ENCODE measurements at places on chromosomes 4 and X.

DNA sequence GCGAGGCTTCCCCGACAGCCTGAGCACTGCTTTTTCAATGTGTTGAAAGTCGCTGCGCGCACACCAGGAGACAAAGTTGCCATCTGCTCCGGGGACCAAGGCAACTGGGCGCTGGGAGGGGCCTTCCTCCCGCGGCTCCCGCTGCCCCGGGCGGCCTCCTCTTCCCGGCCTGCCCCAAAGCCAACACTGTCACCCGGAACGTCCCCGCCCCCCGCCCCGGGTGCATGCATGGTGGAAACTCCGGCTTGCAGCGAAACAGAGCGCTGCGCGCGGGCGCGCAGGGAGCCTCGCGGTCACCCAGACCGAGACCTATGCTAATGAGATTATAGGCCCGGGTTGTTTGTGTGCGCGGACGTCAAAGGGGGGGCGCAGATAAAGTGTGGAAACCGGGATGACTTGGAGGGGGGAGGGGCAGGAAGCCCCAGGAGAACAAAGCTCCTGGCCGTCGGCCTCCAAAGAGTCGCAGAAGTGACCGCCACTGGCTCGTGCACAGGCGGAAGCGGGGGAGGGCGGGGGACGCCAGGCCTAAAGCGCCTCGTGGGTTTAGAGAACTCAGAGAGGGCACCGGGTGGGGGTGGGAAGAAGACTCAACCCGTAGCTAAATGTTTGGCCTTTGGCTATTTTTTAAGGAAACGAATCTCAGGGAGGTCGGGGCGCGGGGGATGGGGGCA, 88.8 kb downstream of the BCOR start:
- peak; percentile 82 for DNase-seq

DNA sequence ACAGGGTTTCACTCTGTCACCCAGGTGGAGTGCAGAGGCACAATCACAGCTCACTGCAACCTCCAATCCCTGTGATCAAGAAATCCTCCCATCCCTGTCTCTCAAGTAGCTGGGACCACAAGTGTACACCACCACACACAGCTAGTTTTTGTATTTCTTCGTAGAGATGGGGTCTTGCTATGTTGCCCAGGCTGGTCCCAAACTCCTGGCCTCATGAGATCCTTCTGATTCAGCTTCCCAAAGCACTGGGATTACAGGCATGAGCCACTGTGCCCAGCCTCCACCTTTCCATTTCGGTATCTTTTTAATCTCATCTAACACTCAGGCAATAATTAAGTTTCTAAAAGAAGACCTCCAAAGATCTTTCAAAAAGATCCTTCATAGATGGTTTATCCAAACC, 22.9 kb downstream of the ADGRA3 start:
- no peak for DNase-seq

DNA sequence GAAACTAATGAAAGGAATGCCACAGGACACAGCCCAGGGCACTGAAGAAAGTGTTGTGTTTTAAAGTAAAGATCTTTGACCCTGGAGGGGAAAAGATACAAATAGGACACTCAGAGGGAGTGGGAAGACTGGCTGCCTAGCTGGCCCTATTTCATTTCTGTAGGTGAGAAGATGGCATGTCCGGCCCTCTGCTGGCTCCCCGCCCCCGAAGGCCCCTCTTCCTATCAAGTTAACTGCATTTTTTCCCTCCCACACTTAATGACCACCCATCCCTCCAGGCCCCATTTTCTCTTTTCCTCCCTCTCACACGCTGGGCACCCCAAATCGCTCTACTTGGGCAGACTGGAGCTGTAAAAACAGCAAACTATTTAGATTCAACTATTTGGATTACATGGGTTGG, 5.5 kb upstream of the TRIM75 start:
- DNase-seq, result no peak

GRCh38 chr4:155809835-155810234, 51.0 kb downstream of the GUCY1B1 start:
- peak; percentile 87 for DNase-seq

DNA sequence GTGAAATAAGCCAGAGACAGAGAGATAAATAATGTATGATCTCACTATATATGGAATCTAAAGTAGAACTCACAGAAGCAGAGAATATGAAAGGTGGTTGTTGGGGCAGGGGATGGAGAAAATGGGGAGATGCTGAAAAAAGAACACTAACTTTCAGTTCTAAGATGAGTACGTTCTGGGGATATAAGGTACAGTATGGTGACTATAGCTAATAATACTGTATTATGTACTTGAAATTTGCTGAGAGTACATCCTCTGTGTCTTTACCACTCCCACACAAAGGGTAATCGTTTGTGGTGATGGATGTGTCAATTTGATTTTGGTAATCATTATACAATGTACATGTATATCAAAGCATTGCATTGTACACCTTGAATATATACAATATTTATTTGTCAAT, 6.6 kb downstream of the FBXL5 start:
- no peak for DNase-seq

GRCh38 chr4:138522366-138522765, 280.2 kb upstream of the SLC7A11 start:
- DNase-seq, result no peak

DNA sequence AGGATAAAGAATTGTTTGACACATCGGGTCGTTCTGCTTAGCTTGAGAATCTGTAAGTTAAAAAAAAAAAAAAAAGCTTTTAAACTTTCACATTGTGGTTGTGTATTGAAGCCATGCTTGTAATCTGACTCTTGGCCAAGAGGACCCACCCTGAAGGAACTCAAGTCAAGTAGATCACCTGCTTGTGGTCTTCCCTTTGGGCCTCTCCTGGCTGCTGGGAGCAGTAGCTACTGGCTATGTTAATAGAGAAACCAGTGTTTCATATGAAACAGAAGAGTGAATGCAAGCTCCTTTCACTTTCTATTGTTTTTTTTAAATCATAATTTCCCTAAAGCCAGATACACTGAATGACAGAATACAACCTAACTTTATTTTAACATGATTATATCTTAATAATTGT, 402.4 kb upstream of the NDST4 start:
- no peak for DNase-seq

DNA sequence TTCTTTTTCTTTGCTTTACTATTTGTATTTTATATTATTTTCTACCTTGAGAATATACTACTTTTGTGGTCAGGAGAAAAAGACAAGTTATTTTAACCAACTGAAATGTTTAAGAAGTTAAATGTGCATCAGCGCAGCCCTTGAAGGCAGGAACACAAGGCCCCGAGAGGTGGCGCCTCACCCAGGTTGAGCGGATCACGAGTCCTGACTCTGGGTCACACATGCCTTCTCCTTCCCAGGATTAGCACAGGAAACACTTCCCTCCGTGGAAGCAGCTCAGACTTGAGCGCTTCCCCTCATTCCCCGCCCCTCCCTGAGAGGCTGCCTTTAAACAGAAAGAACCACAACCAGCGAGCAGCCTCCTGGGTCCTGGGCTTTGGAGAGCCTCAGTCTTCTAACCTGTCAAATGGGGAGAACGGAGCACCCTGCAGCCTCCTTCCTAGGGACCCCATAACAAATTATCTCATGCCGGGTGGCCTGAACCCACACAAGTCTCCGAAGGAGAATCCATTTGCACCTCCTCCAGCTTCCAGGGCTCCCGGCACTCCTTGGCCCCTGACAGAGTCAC, 217.6 kb downstream of the AFAP1 start:
- DNase-seq, result no peak

DNA sequence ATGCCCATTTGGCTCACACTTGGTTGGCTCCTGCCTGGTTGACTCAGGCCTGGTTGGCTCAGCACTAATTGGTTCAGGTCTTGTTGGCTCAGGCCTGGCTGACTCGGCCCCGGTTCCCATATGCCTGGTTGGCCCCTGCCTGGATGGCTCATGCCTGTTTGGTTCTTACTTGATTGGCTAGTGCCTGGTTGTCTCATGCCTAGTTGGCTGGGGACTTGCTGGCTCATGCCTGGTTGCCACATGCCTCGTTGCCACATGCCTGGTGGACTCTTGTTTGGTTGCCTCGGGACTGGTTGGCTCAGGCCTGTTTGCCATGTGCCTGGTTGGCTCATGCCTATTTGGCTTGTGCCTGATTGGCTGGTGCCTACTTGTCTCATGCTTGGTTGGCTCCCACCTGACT, 103.7 kb downstream of the APOOL start:
- DNase-seq, result no peak

DNA sequence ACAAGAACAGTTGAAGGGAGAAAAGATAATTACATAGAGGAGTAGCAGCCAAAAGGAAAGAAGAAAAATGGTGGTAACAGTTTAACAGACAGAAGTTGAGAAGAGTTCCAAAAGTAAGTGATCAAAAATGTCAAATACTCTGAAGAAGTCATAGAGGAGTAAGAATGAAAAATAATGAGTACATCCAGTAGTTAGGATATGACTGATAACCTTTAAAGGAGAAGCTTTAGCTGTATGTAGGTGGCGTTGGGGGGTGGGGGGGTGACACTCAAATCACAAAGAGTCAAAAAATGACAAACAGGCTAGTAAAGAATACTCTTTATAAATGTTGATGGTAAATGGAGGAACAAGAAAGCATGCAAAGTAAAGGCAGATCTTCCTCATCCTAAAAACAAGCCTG, 40.6 kb downstream of the RAB33A start:
- no peak for DNase-seq

- peak; percentile 59 for DNase-seq
Measured at GRCh38 chrX:150525061-150525919, 43.1 kb upstream of the MTM1 start.

DNA sequence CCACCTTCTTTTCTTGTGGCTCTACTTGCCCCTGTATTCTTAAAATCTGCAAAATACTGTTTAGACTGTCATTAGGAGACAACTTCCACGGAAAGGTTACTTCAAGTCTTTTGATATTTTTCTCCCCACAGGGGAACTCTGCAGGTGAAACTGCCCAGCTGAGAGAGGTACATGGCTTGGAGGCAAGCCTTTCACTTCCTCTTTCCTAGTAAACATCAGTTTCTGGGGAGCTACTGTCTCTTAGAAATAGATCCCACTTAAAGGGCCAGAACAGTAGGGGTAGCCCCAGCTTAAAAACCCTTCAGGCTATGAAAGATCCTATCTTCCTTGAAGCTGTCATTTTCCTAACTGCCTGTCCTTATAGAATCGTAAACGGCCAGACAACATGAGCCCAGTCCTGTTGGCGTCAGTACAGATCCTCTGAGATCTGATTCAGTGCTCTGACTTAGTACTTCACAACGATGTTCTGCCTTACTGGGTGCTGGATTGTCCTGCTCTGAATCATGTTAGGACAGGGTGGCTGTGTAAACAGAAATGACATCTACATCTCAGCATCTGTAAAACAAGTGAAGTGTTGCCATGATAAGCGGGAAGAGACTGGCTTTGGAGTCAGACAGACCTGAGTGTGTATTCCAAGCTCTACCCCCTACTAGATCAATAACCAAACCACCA, 102.1 kb downstream of the ITIH6 start:
- DNase-seq, result no peak

GRCh38 chr4:139854668-139855403, 189.2 kb downstream of the MGST2 start:
- no peak for DNase-seq

DNA sequence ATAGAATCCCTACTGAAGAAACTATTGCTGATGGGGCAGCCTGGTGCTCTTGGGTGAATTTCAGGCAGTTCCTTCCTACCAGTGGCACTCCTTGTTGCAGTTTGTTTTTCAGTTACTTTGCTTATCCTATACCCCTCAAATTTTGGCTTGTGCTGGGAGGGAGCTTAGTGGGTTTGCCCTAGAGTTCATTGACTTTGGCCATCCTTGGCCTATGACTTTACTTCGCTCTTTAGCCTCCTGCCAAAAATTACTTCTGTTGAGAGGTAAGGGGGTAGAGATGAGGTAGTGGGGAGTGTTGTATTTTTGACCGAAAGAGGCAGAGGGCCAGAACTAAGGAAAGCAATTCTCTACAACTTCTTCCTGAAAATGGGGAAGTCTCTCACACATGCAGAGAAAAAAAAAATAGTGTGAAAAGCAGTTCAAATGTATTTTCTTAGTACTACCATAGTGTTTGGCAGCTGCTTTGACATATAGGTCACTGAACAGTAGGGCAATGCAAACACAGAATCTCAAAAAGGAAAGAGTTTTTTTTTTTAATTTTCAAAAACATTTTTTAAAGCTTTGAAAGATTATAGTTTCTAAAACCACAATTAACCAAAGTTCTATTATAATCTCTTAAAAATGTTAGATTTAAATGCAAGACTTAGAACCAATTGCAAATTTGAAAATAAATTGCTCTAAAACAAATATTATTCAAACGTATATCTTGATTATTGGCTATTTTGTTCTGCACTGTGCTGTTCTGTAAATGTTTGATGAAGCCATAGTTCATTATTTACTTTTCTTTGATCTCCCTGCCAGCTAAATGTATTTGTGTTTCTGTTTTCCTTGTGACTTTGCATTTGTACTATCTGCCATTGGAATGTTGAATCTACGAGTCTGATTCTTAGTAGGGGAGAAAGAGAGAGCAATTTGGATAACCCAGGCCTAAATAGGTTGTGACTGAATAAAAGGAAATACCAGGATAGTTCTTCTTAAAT, 73.6 kb downstream of the DCK start:
- DNase-seq, result no peak

GRCh38 chr4:179353786-179354185, 1911.5 kb upstream of the AGA start:
- DNase-seq, result no peak

DNA sequence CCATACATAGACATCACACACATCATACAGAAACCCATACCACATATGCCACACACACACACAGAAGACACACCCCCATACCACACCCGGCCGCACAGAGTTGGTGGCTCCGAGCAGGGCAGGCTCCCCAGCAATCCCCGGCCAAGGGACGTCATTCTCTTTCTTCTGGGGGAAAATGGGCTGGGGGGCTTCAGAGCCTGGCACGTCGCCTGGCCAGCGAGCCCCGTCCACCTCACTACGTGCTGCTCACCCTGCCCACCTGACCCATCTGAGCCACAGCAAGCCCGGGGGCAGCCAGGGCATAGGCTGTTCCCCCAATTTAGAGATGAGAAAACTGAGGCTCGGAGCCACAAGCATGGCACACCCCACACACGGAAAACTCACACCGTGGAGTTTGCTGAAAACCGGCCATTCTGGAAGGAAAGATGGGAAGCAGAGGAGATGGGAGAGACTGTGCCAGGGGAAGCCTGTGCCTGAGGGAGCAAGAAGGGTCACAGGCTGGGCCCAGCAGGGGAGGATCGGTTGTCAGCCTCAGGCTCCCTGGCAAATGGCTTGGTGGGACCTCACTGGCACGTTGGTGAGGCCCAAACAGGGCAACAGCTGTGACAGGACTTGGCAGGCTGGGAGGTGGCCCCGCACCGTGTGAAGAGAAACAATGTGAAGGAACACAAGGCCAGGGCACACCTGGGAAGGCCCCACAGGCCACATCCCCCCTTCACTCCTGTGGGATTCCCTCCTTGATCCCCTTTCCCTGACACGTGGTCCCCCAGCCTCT, 73.2 kb downstream of the JAKMIP1 start:
- no peak for DNase-seq

- DNase-seq, result no peak
Measured at GRCh38 chr4:184310171-184310567, 92.5 kb upstream of the ENPP6 start.

DNA sequence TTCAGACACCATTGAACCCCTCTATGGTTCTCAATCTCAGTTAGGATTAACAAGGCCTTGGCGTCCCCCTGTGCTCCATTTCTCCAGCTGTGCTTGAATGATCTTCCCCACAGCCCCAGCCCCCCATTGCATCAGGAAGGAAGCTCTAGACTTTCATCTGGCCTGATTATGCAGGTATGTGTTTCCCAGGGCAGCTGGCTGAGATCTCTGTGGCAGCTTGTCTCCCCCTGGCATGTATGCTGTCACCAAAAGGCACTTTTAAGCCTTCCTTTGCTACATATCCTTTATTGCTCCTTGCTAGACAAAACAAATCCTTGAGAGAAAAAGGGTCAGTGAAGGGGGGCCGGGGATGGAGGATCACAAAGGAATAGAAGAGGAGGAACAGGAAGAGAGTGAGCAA, 1056.0 kb upstream of the SLIT2 start:
- peak; percentile 24 for DNase-seq

GRCh38 chr4:72974694-72975487, 94.6 kb downstream of the COX18 start:
- no peak for DNase-seq

Measured in brain (organoid and tissue), 16 donors.